ENCODE measurements at places on chromosomes 4 and X. TPM values are rescaled to one million over a fixed set of nuclear protein-coding genes. Genes with fewer than 3 reads are reported as not detected.

CT45A1 gene
- not detected for total RNA-seq

HMX1 gene
- 0.46 TPM for total RNA-seq

DRP2 gene
- total RNA-seq, result 11.3 TPM

ASIC5 gene
- not detected for total RNA-seq

MAOA gene
- total RNA-seq, result 64.1 TPM

TIMM17B gene
- total RNA-seq, result 30.0 TPM

REPS2 gene
- total RNA-seq, result 26.3 TPM

IL13RA1 gene
- 9.5 TPM for total RNA-seq

MAGEA1 gene
- total RNA-seq, result not detected

SEC24B gene
- total RNA-seq, result 33.4 TPM

ADGRL3 gene
- 257 TPM for total RNA-seq

Data from diencephalon (tissue), 1 donor.